ENCODE measurements at places on chromosomes 6 and 20.

DNA sequence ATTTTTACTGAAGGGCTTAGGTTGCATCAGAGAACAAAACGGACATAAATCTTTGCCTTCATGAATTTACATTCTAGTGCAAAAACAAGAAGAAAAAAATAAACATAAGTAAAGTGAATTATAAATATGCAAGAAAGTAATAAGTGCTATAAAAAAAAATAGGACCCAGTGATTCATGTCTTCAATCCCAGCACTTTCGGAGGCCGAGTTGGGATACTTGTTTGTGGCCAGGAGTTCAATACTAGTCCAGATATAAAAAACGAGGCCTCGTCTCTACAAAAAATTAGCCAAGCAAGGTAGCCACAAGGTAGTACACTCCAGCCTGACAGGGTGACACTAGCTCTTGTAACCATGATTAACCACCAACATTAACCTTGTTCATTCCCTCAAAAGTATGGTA, 193.5 kb downstream of the SIM1 start:
- DNase-seq, result no peak

GRCh38 chr6:13411484-13411883, 75.9 kb downstream of the GFOD1 start:
- no peak for DNase-seq

- no peak for DNase-seq
Observed at GRCh38 chr20:59748619-59749191, 144.4 kb downstream of the PHACTR3 start.

- DNase-seq, result no peak
Observed at GRCh38 chr6:84835340-84835739, 70.9 kb upstream of the TBX18 start.

GRCh38 chr6:131917763-131918649, 33.2 kb downstream of the CCN2 start:
- DNase-seq, result no peak

GRCh38 chr6:158819213-158819976, at the start of gene EZR:
EZR (minus strand) TSS chr6:158819368; CDS start chr6:158818093, 1,275 bp downstream.
- DNase-seq, result peak; percentile 88

DNA sequence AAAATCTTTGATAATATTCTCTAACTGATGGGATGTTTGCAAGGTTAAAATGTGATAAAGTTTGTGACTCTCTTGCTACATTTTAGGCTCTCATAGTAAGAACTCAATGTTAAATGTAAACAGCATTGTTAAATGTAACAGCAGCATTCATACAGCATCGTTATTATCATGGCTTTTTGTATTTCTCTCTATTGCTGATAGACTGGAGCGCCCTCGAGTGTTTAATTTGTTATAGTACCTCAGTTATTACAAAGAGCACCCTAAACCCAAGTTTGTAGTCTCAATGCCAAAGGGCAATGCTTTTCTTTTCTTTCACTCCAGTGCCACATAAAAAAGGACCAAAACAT, 14.9 kb upstream of the TTPAL start:
- no peak for DNase-seq

DNA sequence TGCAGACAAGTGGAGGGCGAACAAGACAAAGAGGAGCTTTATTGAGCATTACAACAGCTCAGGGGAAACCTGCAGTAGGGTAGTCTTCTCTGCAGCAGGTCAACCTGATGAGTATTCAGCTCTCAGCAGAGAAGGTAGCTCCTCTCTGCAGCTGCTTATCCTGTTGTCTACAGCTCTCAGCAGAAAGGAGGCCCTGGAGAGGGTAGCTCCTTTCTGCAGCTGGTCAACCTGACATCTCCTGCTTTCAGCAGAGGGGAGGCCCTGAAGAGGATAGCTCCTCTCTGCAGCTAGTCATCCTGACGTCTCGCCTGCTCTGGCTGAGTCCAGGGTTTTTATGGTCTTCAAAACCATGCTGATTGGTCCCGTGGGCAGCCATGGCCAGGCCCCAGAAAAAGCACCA, 113.6 kb downstream of the CD24 start:
- no peak for DNase-seq

GRCh38 chr6:54282186-54282585, 26.1 kb upstream of the TINAG start:
- no peak for DNase-seq
